ENCODE measurements at places on chromosomes 4 and X.

DNA sequence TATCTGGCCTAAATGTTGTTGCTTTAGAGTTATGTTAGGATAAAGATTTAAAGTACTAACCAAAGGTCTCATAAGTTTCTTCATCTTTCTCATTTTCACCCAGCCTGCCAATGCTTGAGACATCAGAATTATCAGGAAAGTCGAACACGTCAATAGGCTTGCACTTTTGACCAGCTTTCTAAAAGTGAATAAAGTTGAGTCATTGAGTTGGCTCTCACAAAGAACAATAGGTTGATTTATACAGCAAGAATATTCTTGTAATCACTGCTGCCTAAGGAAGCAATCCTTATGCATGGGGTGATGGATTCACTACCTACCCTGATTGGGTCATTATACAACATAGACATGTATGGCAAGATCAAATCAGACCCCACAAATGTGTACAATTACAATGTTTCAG, 5.0 kb downstream of the CENPU start:
- no peak for DNase-seq

- no peak for DNase-seq
Observed at GRCh38 chr4:152279234-152279566, 256.7 kb downstream of the FBXW7 start.

GRCh38 chr4:124318292-124318691, 394.2 kb downstream of the ANKRD50 start:
- DNase-seq = no peak

DNA sequence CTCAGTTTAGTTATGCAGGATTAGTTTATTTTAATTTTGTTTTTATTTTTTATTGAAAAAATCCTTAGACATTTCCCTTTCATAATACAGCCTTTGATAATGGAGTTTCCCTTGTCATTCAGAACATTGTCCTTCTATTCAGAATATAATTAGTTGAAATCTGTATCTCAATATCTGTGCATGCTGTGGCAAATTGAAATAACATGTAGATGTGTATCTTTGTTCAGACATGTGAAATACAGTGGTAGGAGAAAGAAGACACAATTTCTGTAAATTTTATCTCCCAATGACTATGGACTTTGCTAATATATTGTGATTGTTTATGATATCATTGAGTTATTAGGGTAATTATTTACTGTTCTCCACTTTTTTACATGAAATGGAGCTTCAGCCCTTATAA, 353.9 kb downstream of the GRID2 start:
- no peak for DNase-seq

DNA sequence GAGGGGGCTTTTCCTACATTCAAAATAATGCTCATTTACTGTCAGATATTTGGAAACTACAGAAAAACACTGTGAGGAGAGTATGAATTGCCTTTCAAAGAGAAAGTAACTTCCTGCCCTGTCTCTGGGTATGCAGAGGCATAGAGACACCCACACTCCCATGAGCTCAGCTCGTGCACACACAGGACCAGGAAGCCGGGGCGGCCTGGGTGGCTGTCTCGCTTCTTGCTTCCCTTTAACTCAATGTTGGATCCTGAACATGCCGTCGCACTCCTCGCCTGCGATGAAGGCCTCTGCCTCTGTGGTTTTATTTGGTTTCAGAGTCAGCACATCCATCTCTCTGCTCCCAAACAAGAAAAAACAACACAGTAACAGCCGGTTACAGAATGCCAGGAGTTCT, 40.1 kb upstream of the GPR78 start:
- DNase-seq = no peak

DNA sequence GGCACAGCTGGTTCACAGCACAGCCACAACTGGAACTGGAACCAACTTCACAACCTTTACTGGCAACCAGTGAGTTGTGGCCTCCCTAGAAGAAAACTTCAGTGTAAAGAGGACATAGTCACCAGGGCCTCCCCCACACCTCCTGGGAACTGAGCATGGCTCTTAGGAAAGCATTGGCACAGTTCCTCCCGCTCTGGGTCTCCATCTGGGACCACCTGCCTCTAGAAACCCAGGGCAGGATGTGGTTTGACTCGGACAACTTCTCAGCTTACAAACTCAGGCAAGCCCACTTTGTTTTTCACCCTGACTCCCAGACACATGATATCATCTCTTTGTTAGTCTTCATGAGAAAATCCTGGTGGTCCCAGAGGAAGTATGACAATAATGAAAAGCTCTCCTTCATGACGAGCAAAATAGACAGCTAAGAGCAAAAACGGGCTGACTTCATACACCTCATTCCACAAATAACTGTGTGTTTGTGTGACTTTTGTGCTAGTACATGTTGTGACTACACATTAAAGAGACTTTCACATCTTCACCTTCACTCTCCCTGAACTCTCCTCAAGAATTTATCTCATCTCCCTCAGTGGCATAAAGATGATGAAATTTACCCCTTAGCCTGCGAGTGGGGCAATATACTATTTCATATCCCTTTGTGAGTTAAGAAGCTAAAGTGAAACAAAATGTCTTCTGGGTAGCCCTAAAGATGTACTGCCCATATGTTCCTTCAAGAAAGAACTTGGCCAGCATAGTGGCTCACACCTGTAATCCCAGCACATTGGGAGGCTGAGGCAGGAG, 75.4 kb downstream of the SH3KBP1 start:
- DNase-seq = no peak

GRCh38 chr4:15784959-15785634, 7.0 kb downstream of the CD38 start:
- DNase-seq = no peak

GRCh38 chrX:133265331-133265730, 47.2 kb upstream of the TFDP3 start:
- DNase-seq = no peak

Data from stimulated activated CD8-positive, alpha-beta memory T cell treated with anti-CD3 and anti-CD28 coated beads, Interleukin-4, amount 100 ng/mL, for 4 hours (primary cell).